Tibial nerve (tissue), 4 donors: ENCODE measurements at places on chromosomes 7 and 10.
A peak's percentile ranks its signal among the peaks of the same experiment; 100 is the strongest.

GRCh38 chr7:46814516-46815250 is 767.2 kb downstream of the TNS3 start:
- DNase-seq, result no peak
- H3K4me1 ChIP-seq, result no peaks in the 10 kb centered on the region
- H3K4me3 ChIP-seq, result no peak overlapping the region
- no peaks in the 10 kb centered on the region for H3K27me3 ChIP-seq
- no peaks in the 10 kb centered on the region for H3K36me3 ChIP-seq

- no peak overlapping the region for H3K4me3 ChIP-seq
- H3K27ac ChIP-seq, result no peak overlapping the region
- no peaks in the 10 kb centered on the region for H3K27me3 ChIP-seq
- DNase-seq, result no peak
Measured at GRCh38 chr10:93225938-93226337, 152.2 kb downstream of the CYP26A1 start.

- no peak overlapping the region for H3K27ac ChIP-seq
- peaks cover 7% of the 10 kb centered on the region for H3K4me1 ChIP-seq
- no peaks in the 10 kb centered on the region for H3K27me3 ChIP-seq
- DNase-seq, result no peak
- no peaks in the 10 kb centered on the region for H3K36me3 ChIP-seq
- H3K4me3 ChIP-seq, result no peak overlapping the region
Measured at GRCh38 chr7:130139193-130139960, 65.8 kb downstream of the TMEM209 start.

DNA sequence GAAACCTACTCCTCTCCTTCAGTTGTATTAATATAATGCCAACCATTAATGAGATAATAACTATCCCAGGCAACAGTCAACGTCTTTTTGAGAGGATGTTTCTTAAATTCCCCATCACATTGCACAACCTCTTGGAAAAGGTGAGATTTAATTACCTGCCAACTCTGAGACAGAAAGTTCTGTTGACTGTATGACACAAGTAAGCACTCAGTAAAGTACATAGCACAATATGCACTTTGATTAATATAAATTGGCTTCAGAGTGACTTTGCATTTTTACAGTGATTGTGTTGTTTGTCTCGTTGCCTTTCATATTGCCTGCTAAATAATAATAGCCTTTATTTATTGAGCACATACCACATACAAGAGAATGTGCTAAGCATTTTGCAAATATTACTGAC is 46.7 kb downstream of the CAV1 start:
- no peaks in the 10 kb centered on the region for H3K27me3 ChIP-seq
- H3K4me3 ChIP-seq, result no peak overlapping the region
- no peaks in the 10 kb centered on the region for H3K36me3 ChIP-seq
- H3K4me1 ChIP-seq, result no peaks in the 10 kb centered on the region
- H3K27ac ChIP-seq, result peak overlapping the region; percentile 45

DNA sequence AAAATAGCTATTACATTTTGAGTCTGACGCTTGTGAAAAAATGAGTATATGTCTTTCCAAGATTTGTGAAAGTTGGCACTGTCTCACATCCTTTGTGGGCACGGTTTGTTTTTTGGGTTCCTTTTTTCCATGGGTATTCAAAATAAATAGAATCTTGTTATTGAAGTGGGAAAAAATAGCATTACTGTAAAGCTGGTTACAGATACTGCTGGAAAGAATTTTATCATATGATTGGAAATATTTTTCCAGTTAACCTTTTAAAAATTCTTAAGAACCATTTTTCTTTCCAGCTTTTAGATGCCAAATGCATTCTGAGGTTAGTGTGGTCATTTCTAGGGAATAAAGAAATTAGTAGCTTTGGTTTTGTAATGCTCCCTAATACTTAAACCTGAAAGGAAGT is 11.4 kb downstream of the NET1 start:
- no peaks in the 10 kb centered on the region for H3K36me3 ChIP-seq
- no peak overlapping the region for H3K4me3 ChIP-seq
- no peak overlapping the region for H3K27ac ChIP-seq
- H3K4me1 ChIP-seq, result peaks cover 23% of the 10 kb centered on the region
- no peaks in the 10 kb centered on the region for H3K27me3 ChIP-seq

GRCh38 chr10:123993534-123994416 is 99.6 kb downstream of the CHST15 start:
- no peak for DNase-seq
- peaks cover 16% of the 10 kb centered on the region for H3K4me1 ChIP-seq
- no peak overlapping the region for H3K27ac ChIP-seq
- no peaks in the 10 kb centered on the region for H3K27me3 ChIP-seq
- H3K4me3 ChIP-seq, result no peak overlapping the region

DNA sequence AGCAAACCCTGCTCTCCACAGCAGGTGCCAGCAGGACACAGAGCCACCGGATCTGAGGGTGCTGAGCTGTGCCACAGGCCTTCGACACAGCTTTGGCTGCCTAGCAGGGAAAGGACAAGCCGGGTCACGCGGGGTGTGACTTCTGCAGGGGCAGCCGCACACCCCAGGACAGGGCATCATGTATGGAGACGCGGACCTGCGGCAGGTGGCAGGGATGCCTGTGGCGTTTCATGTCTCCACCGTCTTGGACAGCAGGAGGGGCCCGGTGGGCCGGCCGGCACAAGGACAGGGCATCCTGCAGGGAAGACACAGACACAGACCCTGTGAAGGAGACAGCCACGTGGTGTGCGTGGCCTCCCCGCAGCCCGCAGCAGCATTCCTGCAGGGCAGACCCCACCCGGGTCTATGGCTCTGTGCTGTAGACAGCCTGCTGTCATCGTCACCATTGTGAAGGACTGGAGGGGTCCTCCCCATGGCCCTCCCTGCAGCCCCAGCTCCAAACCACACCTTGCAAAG is 109.2 kb downstream of the PDGFA start:
- DNase-seq, result no peak
- H3K4me3 ChIP-seq, result no peak overlapping the region
- no peaks in the 10 kb centered on the region for H3K27me3 ChIP-seq
- H3K27ac ChIP-seq, result no peak overlapping the region
- H3K4me1 ChIP-seq, result no peaks in the 10 kb centered on the region

GRCh38 chr7:13028036-13028824 is 340.8 kb downstream of the ARL4A start:
- no peaks in the 10 kb centered on the region for H3K27me3 ChIP-seq
- H3K4me3 ChIP-seq, result no peak overlapping the region
- no peak for DNase-seq
- no peaks in the 10 kb centered on the region for H3K4me1 ChIP-seq
- no peaks in the 10 kb centered on the region for H3K36me3 ChIP-seq

GRCh38 chr7:90586091-90586490 is 10.0 kb upstream of the CDK14 start:
- no peak overlapping the region for H3K27ac ChIP-seq
- H3K27me3 ChIP-seq, result no peaks in the 10 kb centered on the region
- H3K36me3 ChIP-seq, result no peaks in the 10 kb centered on the region
- H3K4me1 ChIP-seq, result no peaks in the 10 kb centered on the region
- DNase-seq, result no peak
- H3K4me3 ChIP-seq, result no peak overlapping the region

- no peak for DNase-seq
- no peaks in the 10 kb centered on the region for H3K27me3 ChIP-seq
- H3K4me1 ChIP-seq, result peaks cover 10% of the 10 kb centered on the region
- no peak overlapping the region for H3K27ac ChIP-seq
Measured at GRCh38 chr7:80608336-80608735, 30.1 kb upstream of the CD36 start.

- H3K27me3 ChIP-seq, result no peaks in the 10 kb centered on the region
- no peak overlapping the region for H3K27ac ChIP-seq
- no peak overlapping the region for H3K4me3 ChIP-seq
Measured at GRCh38 chr7:39888171-39888853, 61.7 kb upstream of the CDK13 start.

GRCh38 chr7:124630395-124630794 is 135.2 kb downstream of the GPR37 start:
- H3K27ac ChIP-seq, result no peak overlapping the region
- no peak for DNase-seq
- H3K36me3 ChIP-seq, result no peaks in the 10 kb centered on the region

GRCh38 chr10:131698986-131699385 is 201.8 kb upstream of the PPP2R2D start:
- H3K36me3 ChIP-seq, result no peaks in the 10 kb centered on the region
- no peak overlapping the region for H3K4me3 ChIP-seq
- no peaks in the 10 kb centered on the region for H3K27me3 ChIP-seq
- no peaks in the 10 kb centered on the region for H3K4me1 ChIP-seq
- DNase-seq, result no peak
- no peak overlapping the region for H3K27ac ChIP-seq

DNA sequence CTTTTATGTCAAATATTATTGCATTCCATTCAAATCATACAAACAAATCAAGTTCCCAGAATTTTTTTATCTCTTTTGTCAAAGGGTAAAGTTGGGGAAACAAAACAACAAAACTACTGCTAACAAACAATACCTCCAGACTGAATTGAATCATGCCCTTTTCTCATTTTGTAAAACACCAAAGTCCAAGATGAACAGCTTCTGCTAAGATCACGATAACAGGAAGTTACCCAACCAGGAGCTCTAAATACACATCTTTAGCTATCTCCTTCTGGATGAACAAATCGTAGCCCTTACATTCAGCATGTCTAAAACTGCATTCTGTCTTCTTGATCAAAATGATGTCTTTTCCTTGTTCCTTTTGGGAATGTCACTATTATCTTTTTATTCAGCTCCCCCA is 97.4 kb downstream of the CTTNBP2 start:
- peaks cover 9% of the 10 kb centered on the region for H3K36me3 ChIP-seq
- no peak for DNase-seq

GRCh38 chr7:50649259-50649885 is 84.2 kb upstream of the DDC start:
- H3K36me3 ChIP-seq, result peaks cover 7% of the 10 kb centered on the region
- H3K27me3 ChIP-seq, result no peaks in the 10 kb centered on the region
- no peak for DNase-seq
- peaks cover 10% of the 10 kb centered on the region for H3K4me1 ChIP-seq
- no peak overlapping the region for H3K27ac ChIP-seq
- no peak overlapping the region for H3K4me3 ChIP-seq

DNA sequence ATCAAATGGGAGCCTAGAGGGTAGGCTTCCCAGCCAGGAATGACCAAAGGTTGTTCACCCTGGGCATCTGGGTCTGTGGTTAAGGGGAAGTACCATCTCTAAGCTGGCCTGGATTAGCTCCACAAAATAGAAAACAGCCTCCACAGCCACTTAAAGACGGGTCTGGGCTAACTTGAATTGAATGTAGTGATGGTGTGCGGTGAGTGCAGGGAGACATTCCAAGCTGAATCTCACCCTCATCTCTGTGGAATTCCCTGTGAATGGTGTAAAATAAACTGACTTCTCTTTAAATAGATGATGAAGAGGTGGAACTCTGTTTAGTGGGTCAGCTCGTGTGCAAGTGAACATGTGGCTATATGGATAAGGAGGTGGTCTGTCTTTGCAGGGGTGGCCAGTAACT is 251.0 kb downstream of the DYNC1I1 start:
- no peak overlapping the region for H3K27ac ChIP-seq
- H3K4me1 ChIP-seq, result no peaks in the 10 kb centered on the region
- no peak for DNase-seq
- peaks cover 4% of the 10 kb centered on the region for H3K36me3 ChIP-seq

GRCh38 chr7:1639071-1639470 is 31.0 kb upstream of the ELFN1 start:
- H3K4me1 ChIP-seq, result no peaks in the 10 kb centered on the region
- H3K4me3 ChIP-seq, result no peak overlapping the region
- no peak overlapping the region for H3K27ac ChIP-seq
- no peaks in the 10 kb centered on the region for H3K27me3 ChIP-seq
- H3K36me3 ChIP-seq, result no peaks in the 10 kb centered on the region

- no peaks in the 10 kb centered on the region for H3K4me1 ChIP-seq
- H3K4me3 ChIP-seq, result no peak overlapping the region
- no peaks in the 10 kb centered on the region for H3K36me3 ChIP-seq
- no peaks in the 10 kb centered on the region for H3K27me3 ChIP-seq
- DNase-seq, result no peak
Measured at GRCh38 chr10:110350812-110351211, 46.1 kb upstream of the SMNDC1 start.

DNA sequence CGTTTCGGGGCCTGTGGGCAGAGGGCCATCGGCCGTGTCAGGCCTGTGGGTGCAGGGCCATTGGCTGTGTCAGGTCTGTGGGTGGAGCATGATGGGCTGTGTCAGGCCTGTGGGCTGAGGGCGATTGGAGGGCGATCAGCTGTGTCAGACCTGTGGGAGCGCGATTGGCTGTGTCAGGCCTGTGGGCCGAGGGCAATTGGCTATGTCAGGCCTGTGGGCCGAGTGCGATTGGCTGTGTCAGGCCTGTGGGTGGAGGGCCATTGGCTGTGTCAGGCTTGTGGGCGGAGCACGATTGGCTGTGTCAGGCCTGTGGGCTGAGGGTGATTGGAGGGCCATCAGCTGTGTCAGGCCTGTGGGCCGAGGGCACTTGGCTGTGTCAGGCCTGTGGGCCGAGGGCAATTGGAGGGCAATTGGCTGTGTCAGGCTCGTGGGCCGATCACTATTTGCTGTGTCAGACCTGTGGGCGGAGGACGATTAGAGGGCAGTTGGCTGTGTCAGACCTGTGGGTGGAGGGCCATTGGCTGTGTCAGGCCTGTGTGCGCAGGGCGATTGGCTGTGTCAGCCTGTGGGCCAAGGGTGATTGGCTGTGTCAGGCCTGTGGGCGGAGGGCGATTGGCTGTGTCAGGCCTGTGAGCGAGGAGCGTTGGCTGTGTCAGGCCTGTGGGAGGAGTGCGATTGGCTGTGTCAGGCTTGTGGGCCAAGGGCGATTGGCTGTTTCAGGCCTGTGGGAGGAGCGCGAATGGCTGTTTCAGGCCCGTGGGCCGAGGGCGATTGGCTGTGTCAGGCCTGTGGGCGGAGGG is 54.1 kb downstream of the DYNC2I1 start:
- no peak overlapping the region for H3K4me3 ChIP-seq
- no peaks in the 10 kb centered on the region for H3K4me1 ChIP-seq
- no peak overlapping the region for H3K27ac ChIP-seq

GRCh38 chr10:91012502-91012901 is 91.6 kb upstream of the ANKRD1 start:
- no peaks in the 10 kb centered on the region for H3K36me3 ChIP-seq
- H3K4me1 ChIP-seq, result no peaks in the 10 kb centered on the region
- no peak overlapping the region for H3K4me3 ChIP-seq
- no peak for DNase-seq

DNA sequence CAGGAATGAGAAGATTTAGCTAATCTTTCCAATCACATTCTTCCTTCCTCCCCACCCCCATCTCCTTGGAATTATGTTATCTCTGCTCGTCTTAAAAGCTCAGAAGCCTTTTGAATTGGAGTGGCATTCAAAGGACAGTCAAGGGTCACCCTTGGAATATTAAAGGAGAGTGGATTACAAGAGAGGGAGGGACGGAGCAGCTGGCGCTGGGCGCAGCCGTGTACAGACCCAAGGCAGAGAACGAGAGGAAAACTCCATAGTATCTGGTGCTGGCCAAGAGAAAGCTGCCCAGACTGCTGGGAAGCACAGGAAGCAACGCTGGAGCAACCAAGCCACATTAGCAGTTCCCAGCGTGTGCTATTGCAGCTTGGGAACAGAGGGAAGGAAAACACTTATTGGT is 95.7 kb downstream of the POU6F2 start:
- H3K36me3 ChIP-seq, result no peaks in the 10 kb centered on the region
- DNase-seq, result no peak
- H3K27me3 ChIP-seq, result no peaks in the 10 kb centered on the region
- no peak overlapping the region for H3K4me3 ChIP-seq

GRCh38 chr10:24209946-24210491 is 1.1 kb downstream of the KIAA1217 start:
- no peaks in the 10 kb centered on the region for H3K27me3 ChIP-seq
- peak overlapping the region; percentile 42 for H3K4me3 ChIP-seq
- peak overlapping the region; percentile 90 for H3K27ac ChIP-seq
- no peak for DNase-seq
